ENCODE measurements at places on chromosomes 5 and 9.

DNA sequence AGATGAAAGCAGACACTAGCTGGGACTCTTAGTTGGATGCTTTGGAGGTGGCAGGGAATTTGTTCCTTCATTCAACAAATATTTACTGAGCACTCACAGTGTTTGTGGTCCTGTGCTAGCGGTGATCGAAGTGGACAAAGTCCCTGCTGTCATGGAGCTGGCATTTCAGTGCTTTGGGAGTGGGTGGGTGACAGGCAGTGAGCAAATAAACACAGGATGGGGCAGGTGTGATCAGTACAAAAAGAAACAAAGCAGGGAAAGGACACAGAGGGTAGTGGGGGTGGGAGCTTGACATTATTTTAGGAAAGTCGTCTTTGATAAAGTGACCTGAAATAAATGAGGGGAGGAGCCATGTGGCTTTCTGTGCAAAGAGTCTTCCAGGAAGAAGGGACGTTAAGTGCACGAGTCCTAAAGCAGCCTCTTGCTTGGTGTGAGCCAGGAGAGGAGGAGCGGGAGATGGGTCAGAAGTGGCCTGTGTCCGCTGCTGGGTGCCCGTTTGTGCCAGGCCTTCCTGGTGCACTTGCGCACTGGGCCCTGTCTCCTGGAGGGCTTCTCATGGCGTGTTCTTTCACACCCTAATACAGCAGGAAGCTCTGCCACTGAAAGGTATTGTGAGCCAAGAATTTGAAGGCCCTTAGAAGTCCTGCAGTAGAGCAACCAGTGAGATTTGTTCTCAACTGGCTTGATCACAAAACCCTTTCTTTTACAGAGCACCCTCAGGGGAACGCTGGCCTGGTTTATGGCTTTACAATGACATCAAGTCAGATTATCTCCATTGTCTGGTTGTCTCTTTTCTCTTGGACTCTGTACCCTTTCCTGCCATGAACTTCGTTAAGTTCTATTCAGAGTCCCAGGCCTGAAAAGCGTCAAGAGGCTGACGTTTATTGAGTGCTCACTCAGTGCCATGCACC is 14.8 kb downstream of the NDST1 start:
- no peak for DNase-seq

GRCh38 chr5:169636477-169637084 is 494 bp upstream of the DOCK2 start:
- DNase-seq = no peak

- DNase-seq = no peak
These were observed 275.4 kb downstream of the EPB41L4A start for GRCh38 chr5:112143690-112144089.

GRCh38 chr9:137985637-137986071 is 108.1 kb downstream of the CACNA1B start:
- no peak for DNase-seq

DNA sequence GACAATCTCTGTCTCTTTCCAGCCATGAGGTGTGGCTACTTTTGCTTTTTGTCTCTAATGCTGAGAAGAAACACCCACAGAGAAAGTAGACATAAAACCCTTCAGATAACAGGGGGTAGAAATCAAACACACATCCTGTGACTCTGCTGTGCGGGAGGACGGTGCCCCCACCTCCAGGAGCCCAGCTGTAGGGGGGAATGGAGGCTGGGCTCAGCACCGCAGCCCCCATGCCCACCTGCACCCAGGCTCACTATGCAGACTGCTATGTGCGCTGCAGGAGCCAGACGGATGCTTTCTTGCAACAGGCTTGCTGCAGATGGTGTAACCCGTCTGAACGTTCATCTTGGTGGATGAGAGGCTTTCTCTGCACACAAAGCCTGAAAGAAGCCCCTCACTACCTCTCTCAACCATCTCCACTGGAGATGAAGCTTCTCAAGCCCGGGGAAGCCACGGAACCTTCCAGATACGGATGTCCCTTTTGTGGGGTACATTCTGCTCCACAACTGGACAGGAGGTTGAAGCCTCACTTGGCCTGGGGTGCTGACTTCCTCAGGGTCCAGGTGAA is 207.2 kb downstream of the GADD45G start:
- no peak for DNase-seq

- DNase-seq = peak; percentile 64
These were observed 39.5 kb upstream of the GLIS3 start for GRCh38 chr9:4339357-4339756.

- no peak for DNase-seq
These were observed 462.6 kb upstream of the PAPPA start for GRCh38 chr9:115690786-115691496.

- DNase-seq = no peak
These were observed 58.4 kb downstream of the UGCG start for GRCh38 chr9:111955048-111955447.

DNA sequence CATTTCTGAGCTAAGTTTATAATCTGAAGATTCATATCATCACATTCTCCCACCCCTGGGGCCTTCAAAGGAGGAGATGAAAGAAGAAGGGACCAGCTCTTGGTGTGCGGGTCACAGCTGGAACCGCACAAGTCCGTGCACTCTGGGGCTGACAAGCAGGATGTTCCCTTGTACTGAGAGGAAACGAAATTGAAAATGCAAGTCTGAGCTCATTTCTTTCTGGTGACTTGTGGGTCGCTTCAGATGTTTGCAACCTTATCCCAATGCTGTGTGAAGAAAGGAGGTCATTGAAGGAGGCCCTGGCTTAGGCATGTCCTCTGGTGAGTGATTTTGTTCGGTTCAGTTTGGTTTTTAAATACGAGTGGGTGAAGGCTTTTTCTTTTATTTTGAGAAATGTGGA is 59.6 kb downstream of the C9orf152 start:
- no peak for DNase-seq

GRCh38 chr9:118515947-118516346 is 811.7 kb downstream of the TLR4 start:
- no peak for DNase-seq

DNA sequence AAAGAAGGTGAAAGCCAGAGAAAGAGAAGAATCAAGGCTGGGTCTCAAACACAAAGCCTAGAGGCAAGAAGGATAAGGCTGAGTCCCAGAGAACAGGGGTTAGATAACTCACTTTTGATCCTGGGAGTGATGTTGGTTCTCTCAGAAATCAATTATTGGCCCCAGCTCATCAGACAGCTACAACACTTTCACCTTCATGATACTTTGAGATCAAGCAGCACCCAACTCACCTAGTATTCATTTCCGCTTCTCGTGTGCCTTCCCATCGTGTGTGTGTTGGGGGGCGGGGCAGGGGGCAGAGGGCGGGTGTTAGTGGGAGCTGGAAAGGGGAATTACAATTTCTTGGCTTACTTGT is 92.2 kb upstream of the RAD23B start:
- DNase-seq = no peak

DNA sequence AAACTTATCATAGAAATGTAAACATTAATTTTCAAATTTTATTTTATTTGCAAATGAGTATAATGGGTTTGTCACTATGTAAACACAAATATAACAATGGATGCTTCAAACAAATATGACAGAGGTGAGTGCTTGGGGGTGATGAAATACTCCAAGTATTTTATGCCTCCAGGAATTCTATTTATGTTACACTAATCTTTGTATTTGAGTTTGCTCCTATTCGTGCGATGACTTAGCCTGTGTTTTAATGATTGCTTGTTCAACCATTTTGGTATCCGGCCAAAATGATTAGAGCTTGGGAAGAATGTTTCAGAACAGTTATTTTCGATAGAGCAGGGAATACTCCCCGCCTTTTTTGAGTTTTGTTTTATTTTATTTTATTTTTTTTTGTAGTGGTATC is 5.0 kb downstream of the DMRT2 start:
- DNase-seq = no peak

DNA sequence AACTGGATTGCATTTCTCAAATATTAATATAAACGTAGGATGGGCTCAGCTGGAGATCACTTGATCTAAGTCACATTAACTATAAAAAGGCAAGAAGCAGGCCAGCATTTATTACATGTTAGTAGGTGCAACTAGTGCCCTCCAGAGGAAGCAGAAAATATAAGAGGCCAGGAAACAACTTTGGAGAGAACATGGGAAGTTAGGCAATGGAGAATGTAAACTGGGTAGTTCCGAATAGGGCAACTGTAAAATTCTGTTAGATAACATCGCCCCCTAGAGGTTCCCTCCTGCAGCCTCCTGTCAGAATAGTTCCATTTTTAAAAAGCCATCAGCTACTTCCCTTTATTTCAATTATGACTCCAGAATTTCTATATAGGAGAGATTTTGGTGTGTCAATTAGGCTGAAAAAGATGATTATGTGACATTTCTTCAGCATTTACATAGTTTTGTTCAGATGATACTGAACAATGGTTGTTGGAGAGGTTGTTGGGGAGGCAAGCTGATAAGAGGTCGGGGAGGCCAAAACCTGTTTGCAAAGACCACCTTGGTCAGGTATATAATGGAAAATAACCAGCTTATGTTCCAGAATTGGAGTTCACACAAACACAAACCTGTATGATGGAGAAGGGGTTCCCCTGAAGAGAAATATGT is 22.4 kb downstream of the CCL28 start:
- no peak for DNase-seq

- DNase-seq = no peak
These were observed 32.3 kb upstream of the EQTN start for GRCh38 chr9:27329291-27329690.

GRCh38 chr5:158154226-158155005 is 295.5 kb upstream of the CLINT1 start:
- DNase-seq = no peak

GRCh38 chr5:72347801-72348308 is 27.7 kb downstream of the PTCD2 start:
- DNase-seq = no peak

DNA sequence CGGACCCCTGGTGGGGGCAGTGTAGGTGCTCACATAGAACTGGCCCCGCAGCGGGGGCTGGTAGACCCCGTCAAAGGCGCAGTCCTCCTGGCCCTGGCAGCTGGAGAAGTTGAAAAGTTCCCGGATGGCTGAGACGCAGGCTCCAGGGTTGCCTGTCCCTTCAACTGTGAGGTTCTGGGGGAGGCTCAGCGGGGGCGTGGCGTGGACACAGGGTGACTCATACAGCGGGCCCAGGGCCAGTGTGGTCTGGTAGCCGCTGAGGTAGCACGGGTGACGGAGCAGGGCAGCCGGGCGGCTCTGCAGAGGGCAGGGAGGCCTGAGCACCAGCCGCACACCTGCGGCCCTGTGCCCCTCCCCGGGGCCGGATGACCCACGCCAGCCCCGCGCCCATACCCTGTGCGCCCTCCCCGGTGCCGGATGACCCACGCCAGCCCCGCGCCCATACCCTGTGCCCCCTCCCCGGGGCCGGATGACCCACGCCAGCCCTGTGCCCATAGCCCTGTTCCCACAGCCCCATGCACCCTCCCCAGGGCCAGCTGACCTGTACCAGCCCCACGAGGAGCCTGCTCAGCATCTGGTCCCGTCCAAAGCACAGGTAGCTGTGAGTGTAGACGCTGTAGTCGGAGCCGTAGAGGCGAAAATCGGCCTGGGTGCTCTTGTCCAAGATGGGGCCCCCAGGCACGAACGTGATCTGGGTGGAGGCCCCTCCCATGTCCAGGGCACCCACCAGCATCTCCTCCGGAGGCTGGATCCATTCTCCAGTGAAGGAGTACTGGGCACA is 5.0 kb downstream of the ENTPD8 start:
- no peak for DNase-seq

GRCh38 chr9:83219924-83220438 is 157.0 kb upstream of the RASEF start:
- no peak for DNase-seq

DNA sequence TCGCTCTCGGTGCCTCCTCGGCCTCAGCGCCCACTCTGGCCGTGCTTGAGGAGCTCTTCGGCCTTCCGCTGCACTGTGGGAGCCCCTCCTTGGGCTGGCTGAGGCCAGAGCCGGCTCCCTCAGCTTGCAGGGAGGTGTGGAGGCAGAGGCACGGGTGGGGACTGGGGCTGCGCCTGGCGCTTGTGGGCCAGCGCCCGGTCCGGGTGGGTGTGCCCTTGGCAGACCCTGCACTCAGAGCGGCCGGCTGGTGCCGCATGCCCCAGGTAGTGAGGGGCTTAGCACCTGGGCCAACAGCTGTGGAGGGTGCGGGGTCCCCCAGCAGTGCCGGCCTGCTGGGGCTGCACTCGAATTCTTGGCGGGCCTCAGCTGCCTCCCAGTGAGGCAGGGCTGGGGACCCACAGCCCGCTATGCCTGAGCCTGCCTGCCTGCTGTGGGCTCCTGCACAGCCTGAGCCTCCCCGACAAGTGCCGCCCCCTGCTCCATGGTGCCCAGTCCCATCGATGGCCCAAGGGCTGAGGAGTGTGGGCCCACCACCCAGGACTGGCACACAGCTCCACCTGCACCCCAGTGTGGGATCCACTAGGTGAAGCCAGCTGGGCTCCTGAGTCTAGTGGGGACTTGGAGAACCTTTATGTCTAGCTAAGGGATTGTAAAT is 2085.2 kb upstream of the ACO1 start:
- DNase-seq = no peak

DNA sequence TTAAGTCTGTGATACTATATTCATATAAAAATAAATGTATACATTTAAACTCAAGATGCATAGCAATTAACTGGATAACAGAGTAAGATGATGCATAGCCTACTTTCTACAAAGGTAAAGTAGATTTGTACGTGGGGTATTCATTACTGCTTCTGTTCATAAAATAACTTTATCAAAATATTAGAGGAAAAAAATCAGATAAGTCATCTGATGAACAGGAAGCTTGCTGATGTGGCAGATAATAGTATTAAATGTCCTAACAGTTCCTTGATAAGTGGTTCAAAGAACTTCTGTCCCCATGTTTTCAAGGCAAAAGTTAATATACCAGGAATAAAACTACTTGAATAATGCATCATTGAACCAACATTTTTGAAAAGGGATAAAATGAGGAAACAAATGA is 123.7 kb downstream of the NFIB start:
- no peak for DNase-seq
